Left kidney (tissue), 8 donors: ENCODE measurements at places on chromosomes 4 and X.

- peak; percentile 75 for DNase-seq
These were observed 5.4 kb upstream of the CCDC120 start for GRCh38 chrX:49053223-49054072.

GRCh38 chr4:182555997-182556418 is 312.8 kb downstream of the TENM3 start:
- no peak for DNase-seq

DNA sequence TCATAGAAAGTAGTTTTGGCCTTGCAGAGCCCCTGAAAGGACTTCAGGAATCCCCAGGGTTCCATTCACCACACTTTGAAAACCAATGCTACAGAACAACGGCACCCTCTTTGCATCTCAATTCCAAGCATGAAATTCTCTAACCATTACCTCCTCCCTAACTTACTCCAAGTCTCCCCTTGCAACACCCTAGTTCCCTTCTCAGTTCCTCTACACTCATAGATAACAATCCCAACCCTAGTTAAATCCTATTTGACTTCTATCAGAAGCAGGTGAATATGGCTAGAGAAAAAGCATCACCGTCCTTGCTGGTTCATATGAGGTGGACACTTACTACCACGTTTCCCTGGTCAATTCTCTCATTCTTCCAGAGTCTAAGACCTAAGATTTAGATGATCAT is 2.4 kb downstream of the RCHY1 start:
- no peak for DNase-seq

- no peak for DNase-seq
These were observed 125.2 kb upstream of the KLHL4 start for GRCh38 chrX:87392369-87392768.

DNA sequence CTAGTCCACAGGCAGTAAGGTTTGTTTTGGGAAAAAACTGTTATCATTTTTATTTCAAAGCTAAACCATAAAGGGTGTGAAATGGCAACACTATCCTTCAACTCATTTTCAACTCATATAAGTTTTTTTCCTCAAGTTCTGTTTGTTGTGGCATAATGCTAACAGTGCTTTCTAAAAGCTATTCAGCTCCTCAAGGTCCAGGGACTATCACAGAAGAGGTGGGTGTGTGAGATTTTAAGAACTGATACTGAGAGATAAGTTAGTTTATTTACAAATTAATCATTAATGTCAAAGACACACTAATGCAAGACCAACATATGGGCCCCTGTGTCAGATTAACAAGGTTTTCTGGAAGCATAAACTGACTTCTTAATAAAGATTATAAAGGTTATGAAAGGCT is 11.8 kb downstream of the UGT2B15 start:
- DNase-seq, result no peak

DNA sequence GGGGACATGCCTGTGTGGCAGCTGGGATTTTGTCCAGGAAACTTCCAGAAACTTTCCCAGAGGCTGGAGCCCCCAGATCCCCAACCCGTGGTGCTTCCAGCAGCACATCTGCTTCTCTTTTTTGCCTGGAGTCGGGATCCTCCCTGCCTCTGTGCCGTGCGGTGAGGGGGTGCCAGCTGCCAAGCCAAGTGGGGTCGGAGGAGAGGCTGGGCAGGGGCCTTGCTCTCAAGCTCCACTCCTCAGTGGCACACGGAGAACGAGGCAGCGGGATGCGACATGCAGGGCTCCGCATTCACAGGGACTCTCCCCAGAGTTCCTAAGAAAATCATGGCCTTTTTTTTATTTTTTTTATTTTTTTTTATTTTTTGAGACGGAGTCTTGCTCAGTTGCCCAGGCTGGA is 120.7 kb downstream of the PSAPL1 start:
- no peak for DNase-seq

- peak; percentile 3 for DNase-seq
These were observed 22.3 kb downstream of the COX7B2 start for GRCh38 chr4:46886711-46887110.

GRCh38 chr4:166602068-166602467 is 632.2 kb downstream of the SPOCK3 start:
- no peak for DNase-seq

DNA sequence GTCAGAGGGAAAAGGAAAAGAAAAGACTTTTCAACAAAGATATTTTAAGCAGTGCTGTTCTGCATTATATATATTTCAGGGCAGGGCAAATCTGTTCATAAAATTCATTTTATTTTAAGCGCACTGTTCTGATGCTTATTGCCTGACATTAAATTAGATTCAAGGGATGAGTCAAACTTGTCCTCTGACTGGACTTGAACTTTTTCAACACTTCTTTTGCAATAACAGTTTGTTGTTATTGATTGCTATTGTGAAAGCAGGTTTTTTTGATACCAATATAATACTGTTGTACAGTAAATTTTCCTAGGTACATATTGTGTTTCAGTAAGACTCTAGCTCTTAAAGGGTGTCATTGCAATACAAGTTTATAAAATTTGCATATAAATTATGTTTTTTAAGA is 481.3 kb downstream of the NAF1 start:
- DNase-seq, result no peak

DNA sequence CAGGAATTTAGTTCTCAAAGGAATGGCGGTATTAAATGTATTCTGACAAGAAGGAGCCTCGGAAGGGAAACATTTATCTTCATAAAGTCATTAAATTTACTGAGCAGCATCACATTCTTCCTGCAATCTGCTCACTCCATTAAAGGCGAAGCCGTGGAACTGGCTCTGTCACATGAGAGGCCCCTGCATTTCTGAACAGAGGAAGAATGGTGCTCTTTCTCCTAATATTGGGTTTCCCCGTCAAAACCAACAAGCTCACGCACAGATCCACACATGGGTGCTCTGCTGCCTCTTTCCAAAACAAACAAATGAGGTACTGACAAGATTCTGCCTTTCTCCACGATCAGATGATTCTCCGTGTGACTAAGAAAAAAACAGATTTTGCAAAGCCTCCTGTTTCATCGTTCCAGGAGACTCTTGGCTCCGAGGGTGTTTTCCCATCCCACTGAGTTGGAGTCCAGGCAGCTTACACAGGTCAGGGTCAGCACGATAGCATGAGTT is 191.2 kb downstream of the IDS start:
- peak; percentile 17 for DNase-seq

GRCh38 chr4:136495076-136495475 is 1037.2 kb downstream of the PCDH18 start:
- DNase-seq, result no peak

- no peak for DNase-seq
These were observed 321.3 kb downstream of the TMA16 start for GRCh38 chr4:163815776-163816175.

- no peak for DNase-seq
These were observed 33.1 kb upstream of the DDX3X start for GRCh38 chrX:41300758-41301437.

DNA sequence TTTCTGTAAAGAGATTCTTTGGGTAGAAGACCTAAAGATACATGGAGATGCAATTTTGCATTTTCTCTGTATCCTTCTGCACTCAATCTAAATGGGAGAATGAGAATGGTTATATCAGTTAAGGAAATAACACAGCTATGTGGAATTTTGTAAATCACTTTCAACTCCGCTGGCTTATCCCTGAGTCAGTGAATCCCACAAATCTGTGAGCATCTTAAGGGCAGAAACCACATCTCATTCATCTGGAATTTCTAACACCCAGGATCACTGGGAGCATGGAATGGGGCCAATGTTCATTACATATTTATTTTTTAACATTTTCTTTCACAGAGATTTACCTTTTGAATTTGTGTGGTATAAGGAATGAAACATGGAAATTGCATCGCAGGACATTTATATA is 167.8 kb downstream of the CFAP47 start:
- no peak for DNase-seq

DNA sequence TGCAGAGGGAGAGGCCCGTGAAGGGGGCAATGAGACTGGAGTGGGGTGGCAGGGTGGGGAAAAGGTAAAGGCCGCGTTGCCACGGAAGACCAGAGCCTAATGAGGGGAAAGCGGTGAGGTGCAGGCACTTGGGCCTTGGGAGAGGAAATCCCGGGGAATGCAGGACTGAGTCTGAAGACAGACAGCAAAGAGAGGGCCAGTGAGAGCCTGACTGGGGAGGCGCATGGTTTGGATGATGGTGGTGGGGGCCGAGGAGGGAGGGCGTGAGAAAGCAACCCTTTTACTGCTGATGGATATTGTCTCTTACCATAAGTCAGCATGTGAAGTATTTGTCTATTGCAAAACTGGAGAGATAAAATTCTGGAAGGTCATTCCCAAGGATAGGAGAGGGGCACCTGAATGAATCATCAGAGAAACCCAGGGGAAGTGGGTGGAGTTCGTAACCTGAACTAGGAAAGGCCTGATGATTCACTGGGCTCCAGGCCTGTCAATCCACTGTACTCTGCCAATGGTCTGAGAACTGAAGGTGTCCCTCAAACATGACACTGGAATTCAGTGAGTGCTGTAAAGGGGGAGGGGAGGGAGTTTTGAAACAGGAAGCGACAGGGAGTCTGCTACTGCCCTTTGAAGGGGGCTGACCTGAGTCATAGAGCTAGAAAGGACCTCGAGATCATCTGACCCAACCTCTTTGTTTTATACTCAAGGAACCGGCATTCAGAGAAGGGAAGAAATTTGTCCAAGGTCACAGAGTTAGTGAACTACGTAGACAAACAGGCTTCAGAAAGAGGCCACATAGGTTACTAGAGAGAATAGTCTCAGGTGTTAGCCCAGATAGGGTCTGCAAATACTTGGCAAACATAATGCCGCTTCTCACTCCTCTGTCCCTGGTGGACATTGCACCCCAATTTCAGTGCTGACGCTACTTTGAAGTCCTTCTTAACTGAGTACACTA is 52.2 kb downstream of the NALF2 start:
- DNase-seq, result no peak

DNA sequence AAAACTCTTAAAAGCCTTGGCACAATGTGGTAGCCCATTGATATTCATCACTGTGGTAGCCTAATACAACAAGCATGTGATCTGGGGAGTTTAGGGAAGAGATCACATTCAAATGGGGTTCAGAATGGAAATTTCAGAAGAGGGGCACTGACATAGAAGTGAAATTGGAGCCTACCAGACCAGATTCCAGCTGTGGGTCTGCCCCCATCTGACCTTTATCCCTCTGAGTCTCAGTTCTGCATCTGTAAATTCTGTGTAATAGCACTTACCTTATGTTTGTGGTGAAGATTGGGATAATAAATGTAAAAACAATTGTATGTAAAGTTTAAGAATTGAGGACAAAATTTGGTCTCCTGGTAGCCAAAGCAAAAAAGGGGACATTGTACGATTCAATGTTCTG is 320.4 kb upstream of the BOD1L1 start:
- DNase-seq, result no peak

DNA sequence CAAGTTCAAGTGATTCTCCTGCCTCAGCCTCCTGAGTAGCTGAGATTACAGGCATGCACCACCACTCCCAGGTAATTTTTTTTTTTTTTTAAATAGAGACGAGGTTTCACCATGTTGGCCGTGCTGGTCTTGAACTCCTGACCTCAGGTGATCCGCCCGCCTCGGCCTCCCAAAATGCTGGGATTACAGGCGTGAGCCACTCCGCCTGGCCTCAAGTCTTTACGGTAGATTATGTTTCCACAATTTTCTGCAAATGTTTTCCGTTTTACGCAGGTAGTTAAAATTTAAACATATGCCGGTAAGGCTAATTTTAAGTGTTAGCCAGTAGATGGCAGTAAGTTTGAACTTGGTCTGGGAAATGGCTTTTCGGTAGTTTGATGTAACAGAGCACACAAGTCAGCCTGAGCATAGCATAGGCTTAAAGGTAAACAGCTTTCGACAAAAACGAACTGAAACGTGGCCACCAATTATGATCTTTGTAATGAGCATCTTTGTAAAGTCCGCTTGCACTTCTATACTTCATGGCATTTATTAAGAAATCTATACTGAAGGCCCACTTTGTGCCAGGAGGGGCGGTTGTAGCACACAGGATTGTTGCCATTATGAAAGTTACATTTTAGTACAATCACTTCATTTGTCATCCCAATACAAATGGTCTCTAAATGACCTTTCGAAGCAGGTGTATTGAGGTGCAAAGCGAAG is 31.1 kb downstream of the CCKAR start:
- DNase-seq, result peak; percentile 37

GRCh38 chr4:53967986-53968385 is 96.4 kb downstream of the CHIC2 start:
- no peak for DNase-seq

- no peak for DNase-seq
These were observed 783 bp downstream of the BEX2 start for GRCh38 chrX:103309860-103310554.
